Activated T-helper 1 cell treated with anti-CD3 and anti-CD28 coated beads, Interleukin-2, amount 50 U/mL, for 16 hours (primary cell): ENCODE measurements at places on chromosomes 3 and 15.
A peak's percentile ranks its signal among the peaks of the same experiment; 100 is the strongest.

DNA sequence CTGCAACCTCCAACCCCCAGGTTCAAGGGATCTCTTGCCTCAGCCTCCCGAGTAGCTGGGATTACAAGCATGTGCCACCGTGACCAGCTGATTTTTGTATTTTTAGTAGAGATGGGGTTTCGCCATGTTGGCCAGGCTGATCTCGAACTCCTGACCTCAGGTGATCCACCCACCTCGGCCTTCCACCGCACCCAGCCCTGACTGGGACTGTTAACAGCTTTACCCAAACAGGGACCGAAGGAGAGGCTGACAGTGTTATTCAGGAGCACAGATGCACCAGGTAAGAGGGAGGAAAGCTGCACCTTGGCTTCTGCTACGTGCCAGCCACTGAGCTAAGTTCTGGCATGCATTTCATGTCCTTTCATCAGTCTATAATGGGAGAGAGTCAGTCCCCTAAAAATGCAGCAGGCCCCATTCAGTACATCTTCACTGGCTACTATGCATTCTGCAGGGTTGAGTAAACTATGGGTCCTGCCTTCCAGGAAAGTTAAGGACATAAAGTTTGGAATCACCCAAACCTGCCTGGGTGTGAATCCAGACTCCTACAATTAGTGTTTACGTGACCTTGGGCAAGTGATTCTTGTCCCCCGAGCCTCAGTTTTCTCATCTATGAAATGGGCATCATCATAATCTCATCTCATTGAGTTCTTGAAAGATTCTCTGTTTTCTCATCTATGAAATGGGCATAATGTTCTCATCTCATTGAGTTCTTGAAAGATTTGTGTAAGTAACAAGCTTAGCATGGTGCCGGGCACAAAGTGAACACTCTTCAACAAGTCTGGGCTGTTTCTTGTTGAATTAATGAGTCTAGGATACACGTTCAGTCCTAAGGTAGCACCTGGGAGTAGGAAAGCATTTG lies 82.2 kb downstream of the CPN2 start:
- no peak for DNase-seq

- DNase-seq: no peak
Observed at GRCh38 chr3:188979248-188979647, 192.5 kb upstream of the TPRG1 start.

DNA sequence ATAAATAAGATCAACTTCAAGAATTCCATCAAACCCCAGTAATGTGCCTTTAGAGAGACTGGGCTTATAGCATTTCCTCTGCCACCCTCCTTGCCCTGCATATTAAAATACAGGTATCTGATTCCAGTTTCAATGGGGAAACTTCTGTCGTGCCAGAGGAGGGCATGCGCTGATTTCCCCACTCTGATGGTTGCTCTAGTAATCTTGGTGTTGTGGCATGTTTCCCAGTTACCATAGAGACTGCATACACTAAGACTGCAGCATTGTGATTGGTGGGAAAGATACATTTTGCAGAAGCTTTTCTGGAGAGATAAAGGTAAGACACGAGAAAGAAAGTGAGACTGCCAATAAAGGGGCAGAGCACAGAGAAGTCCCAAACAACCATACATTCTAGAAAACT lies 225.6 kb downstream of the TIGIT start:
- no peak for DNase-seq

DNA sequence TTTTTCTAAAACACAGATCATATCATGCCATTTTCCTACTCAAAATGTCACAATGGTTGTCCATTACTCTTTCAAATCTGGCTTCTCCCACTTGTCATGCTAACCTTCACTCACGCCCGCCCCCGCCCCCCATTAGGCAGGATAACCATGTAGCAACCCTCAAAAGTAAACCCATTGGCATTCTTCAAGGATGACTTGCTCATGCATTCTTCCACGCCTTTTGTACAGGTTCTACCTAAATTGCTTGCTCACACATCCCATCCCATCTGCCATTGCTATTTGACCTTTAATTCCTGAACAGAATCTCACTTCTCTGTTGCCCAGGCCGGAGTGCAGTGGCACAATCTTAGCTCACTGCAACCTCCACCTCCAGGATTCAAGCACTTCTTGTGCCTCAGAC lies 389.3 kb downstream of the MCTP2 start:
- no peak for DNase-seq

GRCh38 chr15:77532067-77532710 lies 100.5 kb downstream of the LINGO1 start:
- DNase-seq: no peak

DNA sequence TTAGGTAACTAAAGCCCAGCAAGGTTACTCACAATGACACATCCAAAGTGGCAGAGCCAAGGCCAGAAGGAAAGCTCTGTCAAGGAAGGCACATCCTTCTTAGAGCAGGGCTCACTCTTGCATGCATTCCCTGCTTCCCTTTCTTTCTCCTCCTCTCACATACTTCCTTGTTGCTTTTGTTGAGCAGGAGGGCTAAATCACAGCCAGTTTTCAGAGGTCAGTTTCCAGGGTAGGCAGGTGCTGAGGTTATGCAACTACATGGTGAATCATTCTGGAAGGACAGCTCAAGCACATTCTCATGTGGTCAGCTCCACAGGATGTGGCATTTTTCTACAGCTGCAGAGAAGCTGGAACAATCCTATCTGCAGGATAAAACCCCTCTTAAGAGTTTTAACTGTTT lies 275.6 kb downstream of the ZNF621 start:
- no peak for DNase-seq

GRCh38 chr15:82113106-82113715 lies 67.4 kb upstream of the MEX3B start:
- DNase-seq: no peak

GRCh38 chr3:81216192-81216591 lies 545.3 kb downstream of the GBE1 start:
- no peak for DNase-seq

GRCh38 chr3:169658311-169658931 lies 5.1 kb downstream of the MECOM start:
- DNase-seq: no peak

DNA sequence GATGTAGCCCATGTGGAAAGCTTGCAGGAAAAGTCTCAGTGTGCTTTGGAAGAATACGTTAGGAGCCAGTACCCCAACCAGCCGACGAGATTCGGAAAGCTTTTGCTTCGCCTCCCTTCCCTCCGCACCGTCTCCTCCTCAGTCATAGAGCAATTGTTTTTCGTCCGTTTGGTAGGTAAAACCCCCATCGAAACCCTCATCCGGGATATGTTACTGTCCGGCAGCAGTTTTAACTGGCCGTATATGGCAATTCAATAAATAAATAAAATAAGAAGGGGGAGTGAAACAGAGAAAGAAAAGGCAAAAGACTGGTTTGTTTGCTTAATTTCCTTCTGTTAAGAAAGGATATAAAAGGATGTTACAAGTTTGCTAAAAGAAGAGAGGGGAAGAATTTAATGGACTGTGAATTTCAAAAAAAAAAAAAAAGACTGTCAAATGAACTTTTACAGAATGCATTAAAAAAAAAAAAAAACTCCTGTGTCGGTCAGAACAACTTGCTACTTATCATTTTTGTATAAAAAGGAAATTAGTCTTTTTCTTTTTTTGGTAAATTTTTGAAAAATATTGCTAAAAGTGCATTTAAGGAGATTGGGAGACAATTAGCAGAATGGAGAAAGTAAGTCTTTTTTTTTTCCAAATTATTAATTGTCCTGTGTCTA lies 7.0 kb downstream of the NR2F2 start:
- DNase-seq: no peak

- DNase-seq: no peak
Observed at GRCh38 chr3:41768363-41768762, 193.5 kb downstream of the ULK4 start.

DNA sequence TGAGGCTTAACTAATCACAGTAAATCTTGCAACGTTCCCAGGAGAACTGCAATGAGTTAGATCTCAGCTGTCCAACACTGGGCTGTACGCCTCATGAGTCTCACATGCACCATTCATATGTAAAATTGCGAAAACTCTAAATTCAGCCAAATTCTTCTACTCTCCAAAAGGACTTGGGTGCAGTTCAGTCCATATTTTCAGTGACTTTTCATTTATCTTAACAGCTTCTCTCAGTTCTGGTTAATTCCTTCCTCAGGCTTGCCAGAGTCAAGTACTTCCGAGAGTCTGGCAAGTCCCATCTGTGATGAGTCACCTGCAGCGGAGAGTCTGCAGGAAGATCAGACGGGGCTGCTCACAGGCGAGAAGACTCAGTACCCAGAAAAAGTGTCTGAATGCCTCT lies 11.5 kb downstream of the CCDC80 start:
- no peak for DNase-seq

GRCh38 chr15:47484059-47484458 lies 233.2 kb upstream of the SEMA6D start:
- no peak for DNase-seq

- DNase-seq: no peak
Observed at GRCh38 chr3:40170395-40170794, 139.1 kb upstream of the EIF1B start.

GRCh38 chr3:155232605-155233004 lies 60.9 kb downstream of the STRIT1 start:
- no peak for DNase-seq

DNA sequence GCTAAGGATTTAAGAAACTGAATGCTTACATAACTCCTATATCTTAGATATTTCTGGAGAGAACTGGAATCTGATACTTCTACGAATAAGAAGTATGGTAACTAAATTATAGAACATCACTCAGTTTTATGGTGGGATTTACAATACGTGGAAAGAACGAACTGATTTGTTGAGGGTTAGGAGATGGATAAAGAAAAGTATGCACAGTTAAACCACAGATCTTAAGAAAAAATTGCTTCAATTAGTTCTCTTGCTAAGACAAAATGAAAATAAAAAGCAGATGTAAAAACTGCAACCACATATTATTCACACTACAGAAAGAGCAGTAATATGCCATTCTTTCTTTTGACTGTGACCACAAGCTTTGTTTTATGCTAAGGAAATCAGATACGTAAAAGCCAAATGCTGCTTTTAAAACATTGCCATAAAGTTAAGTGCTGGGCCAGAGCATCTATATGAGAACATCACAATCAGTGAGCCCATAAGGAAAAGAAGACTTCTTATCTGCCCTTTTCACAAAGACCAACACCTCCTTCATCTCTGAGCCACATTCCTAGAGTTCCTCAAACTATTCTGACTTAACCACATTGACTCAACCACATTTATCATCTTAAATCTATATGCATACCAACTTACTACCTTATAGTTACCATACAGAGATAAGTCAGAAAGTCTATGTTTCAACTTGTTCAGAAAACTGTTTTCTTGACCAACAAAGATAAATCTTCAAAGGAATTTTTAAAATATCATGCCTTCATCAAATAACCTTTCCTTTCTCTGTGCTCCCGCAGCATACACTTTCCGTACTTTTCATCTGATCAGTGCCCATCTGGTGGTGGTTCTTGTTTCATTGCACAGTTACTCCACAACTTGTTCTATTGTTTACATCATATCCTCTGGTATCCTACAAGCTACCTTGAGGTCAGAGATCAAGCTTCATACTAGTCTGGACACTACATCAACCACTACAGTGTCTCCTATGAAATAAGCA lies 61.7 kb downstream of the FSIP1 start:
- DNase-seq: no peak

DNA sequence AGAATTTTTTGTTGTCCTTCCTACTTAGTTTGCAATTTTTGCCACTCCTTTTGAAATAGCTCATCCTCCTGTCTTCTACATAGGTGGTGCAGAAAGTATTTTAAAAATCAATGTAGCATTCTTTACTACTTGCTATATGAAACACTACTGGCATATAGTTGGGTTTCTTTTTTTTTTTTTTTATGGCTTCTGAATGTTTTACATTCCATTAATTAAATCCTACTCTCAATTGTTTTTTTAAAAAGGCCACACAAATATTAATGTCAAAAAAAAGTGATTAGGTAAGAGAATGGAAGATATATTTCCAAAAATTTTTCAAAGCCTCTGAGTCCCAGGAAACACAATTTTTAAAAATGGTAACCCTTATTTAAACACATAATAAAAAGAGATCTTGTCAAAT lies 262.6 kb downstream of the MAGI1 start:
- DNase-seq: no peak

DNA sequence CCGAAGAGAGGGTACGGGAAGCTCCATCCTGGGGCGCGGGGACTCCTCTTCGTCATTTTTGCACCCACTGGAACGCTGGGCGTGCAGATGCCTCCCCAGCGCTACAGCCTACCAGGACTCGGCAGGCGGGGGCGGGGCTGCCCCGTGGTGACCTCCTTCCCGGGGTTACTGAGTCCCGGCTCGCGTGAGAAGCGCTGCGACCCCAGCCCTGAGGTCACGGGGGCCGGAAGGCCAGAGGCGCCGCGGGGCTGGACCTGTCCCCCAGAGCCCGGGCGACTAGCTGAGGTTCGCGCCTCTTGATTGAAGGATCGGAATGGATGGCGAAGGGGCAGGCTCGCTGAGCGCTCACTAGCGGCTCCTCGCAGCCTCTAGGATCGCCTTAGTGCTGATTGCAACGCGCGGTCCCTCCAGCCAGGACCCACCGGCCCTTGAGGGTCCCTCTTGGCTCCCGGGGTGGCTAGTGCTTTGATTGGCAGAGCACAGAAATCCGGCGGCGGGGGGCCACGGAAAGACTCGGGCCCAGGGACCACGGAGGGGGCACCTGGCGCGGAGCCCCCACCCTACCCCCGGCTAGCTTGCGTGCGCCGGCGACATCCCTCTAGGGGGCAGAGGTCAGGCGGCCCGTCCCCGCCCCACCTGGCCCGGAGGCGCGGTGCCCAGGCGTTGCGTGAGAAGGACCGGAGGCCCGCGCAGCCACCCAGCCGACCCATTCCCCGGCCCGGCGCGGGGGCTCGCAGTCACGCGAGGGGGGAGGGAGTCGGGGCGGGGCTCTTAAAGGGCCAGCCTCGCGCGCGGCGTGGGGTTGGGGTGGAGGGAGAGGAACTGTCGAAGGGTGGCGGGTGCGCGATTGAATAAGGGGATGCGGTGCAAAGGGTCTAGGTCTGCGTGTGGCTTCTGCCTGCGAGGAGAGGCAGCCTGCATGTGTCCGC lies 781 bp upstream of the CYP1A1 start:
- peak; percentile 54 for DNase-seq

DNA sequence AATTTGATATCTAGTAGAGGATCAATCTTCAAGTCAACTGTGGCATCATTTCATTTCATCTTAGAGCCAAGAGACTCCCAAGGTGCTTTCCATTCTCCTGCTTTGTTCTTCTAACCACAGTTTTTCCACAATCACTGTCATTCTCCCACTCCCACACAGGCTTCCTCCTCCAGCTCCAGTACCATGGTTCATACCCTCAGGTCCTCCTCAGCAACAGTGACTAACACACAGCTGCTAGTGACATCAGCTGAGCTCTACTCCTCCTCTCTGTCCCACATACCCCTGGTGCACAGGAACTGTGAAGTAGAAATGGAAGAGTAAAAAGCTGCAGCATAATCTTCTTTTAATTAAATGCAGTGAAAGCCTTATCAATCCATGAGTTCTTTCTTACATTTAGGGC lies 200.2 kb upstream of the DPH6 start:
- DNase-seq: no peak

DNA sequence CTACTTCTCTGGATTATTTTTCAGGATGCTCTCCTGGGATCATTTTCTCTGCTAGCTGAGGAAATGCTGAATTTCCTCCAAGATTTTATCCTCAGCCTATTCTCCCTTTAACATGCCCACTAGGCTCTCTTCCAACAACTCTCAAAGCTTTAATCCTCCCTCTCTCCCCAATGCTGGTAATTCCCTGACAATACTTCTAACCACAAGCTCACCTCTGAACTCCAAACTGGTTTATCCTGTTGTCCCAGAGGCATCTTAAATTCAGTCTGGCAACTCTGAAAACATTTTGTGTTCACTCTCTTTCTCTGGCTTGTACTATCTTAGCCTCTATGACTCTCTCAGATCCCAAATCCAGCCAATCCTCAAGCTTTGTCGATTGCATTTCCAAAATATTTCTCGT lies 490.3 kb downstream of the MECOM start:
- no peak for DNase-seq

GRCh38 chr3:73026111-73026759 lies 29.6 kb downstream of the PPP4R2 start:
- DNase-seq: no peak
